Activated CD4-positive, alpha-beta T cell treated with anti-CD3 and anti-CD28 coated beads for 36 hours (primary cell): ENCODE measurements at places on chromosomes 6 and 20. TPM values are rescaled to one million over a fixed set of nuclear protein-coding genes. Genes with fewer than 3 reads are reported as not detected.

DST gene
- 6.7 TPM for total RNA-seq

DDX27 gene
- total RNA-seq: 48.5 TPM

GPX5 gene
- not detected for total RNA-seq

IRAK1BP1 gene
- total RNA-seq: 2.7 TPM

CLDN20 gene
- not detected for total RNA-seq

PLCB4 gene
- total RNA-seq: 0.02 TPM

EDEM2 gene
- 16.5 TPM for total RNA-seq

RSPH4A gene
- 0.11 TPM for total RNA-seq

MOCS1 gene
- total RNA-seq: 6.2 TPM

NTSR1 gene
- 0.14 TPM for total RNA-seq

OPRM1 gene
- not detected for total RNA-seq

HEY2 gene
- not detected for total RNA-seq

CRISP3 gene
- total RNA-seq: not detected

TSHZ2 gene
- 25.9 TPM for total RNA-seq

ECT2L gene
- not detected for total RNA-seq

STX11 gene
- total RNA-seq: 19.6 TPM

ETV7 gene
- total RNA-seq: 2.5 TPM
